ENCODE measurements at places on chromosomes 5 and 9.

GRCh38 chr9:136312436-136312835 lies 8.5 kb upstream of the CCDC187 start:
- peaks cover 50% of the 10 kb centered on the region for H3K27me3 ChIP-seq
- H3K4me3 ChIP-seq, result no peak overlapping the region
- H3K36me3 ChIP-seq, result no peaks in the 10 kb centered on the region
- no peak overlapping the region for H3K27ac ChIP-seq
- H3K4me1 ChIP-seq, result no peaks in the 10 kb centered on the region

DNA sequence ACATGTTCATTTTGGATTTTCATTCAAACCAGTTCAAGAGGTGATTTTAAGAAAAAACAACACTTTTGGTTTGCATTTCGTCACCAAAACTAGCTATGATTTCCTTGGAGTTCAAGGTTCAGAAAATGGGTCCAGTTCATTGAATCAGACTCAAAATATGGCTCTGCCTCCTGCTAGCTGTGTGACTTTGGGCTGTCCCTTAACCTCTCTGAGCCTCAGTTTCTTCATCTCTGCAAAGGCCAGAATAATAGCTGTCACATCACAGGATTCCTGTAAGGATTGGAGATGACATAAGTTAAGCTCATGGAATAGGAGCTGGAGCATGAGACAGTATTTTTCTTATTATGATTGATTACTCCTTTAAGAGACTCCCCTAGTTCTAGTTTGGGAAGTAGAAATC lies 147.8 kb upstream of the SMIM23 start:
- H3K27ac ChIP-seq, result no peak overlapping the region
- H3K36me3 ChIP-seq, result no peaks in the 10 kb centered on the region
- ATAC-seq, result no peak
- no peak overlapping the region for H3K4me3 ChIP-seq
- H3K27me3 ChIP-seq, result peaks cover 33% of the 10 kb centered on the region
- H3K4me1 ChIP-seq, result peaks cover 15% of the 10 kb centered on the region

- no peak overlapping the region for H3K27ac ChIP-seq
- H3K4me1 ChIP-seq, result no peaks in the 10 kb centered on the region
- no peaks in the 10 kb centered on the region for H3K36me3 ChIP-seq
- H3K4me3 ChIP-seq, result no peak overlapping the region
- no peaks in the 10 kb centered on the region for H3K27me3 ChIP-seq
Observed at GRCh38 chr9:85224729-85225128, 517.0 kb downstream of the AGTPBP1 start.

DNA sequence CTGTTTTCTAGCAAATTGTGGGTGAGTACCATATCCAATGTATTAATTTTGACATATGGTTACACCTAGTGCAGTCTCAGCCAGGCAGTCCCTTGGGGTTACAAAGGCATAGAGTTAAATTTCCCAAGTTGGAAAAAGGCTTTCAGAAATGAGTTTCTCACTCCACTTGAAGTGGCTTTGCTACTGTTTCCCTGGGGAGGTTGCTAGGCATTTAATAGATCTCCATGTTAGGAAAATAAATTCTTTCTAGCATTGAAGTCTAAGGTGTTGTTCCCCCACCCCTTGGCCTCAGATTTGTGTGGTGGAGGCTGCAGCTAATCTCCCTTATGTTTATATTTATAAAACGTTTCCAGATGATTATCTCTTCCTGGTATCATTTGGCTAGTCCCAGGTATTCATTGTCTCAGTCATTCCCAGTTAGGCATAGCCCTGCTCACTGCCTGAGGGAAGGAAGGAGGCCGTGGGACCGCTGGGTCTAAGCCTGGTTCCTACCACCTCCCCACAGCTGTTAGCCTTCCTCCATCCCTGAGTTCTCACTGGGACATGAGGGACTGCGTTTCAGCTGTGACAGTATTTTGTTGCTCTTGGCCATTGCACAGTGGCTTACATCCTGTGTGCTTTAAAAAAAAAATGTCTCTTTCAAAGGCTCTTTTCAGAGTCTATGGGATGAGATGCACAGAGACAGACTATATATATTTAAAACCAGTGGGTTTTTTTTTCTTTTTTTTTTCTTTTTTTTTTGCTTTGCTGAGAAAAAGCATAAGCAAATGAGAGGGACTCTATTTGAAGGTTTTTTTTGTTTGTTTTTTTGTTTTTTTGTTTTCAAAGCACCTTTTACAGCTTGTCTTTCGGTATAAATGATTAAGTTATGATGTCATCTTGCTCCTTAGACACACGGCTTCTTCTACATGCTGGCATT lies 121.5 kb downstream of the MAST4 start:
- no peaks in the 10 kb centered on the region for H3K4me1 ChIP-seq
- ATAC-seq, result no peak
- no peaks in the 10 kb centered on the region for H3K36me3 ChIP-seq
- H3K27me3 ChIP-seq, result no peaks in the 10 kb centered on the region

DNA sequence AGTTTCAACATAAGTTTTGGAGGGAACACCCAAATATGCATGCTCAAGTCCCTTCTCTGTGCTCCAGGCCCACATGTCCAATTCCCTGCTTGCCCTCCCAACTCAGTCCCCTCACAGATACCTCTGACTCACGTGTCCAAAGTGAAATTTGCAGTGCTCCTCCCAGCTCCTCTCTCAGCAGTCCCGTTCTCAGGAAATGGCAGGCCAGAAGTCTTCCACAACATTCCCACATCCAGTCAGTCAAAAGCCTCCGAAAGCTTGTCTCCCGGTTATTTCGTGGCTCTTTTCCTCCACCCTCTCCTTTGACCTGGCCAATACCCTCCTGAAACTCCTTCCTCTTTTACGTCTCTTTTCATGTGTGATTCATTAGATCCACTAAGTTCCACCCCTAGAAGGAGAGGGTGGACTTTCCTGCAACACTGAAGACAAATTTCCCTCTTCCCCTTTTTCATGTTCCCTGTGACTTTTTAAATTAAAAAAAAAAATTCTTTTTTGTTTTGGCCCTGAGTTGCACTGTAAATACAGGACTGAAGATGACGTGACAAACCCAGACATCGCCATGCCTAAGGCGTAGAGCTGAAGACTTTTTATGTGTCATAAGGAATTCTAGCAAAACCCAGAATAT lies 12.8 kb upstream of the MGAT1 start:
- H3K27ac ChIP-seq, result no peak overlapping the region
- no peaks in the 10 kb centered on the region for H3K4me1 ChIP-seq
- H3K27me3 ChIP-seq, result peaks cover 4% of the 10 kb centered on the region
- ATAC-seq, result no peak

DNA sequence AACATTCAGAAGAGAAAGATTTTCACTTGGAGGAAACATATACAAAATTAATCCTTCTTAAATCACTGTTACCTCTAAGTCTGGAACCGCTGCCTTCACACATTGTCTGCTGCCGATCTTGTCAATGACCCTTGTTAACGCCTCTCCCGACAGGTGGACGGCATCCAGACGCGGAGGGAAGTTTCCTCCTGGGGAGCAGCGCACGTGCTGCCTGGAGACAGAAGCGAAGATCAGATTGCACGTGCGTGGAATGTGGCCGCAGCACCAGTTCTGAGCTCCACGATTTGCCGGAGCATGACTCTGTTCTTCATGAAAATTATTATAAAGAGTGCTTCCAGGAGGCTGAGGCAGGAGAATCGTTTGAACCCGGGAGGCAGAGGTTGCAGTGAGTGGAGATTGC lies 183.6 kb upstream of the IRX4 start:
- H3K27ac ChIP-seq, result no peak overlapping the region
- no peak for ATAC-seq
- no peaks in the 10 kb centered on the region for H3K4me1 ChIP-seq
- H3K4me3 ChIP-seq, result no peak overlapping the region

DNA sequence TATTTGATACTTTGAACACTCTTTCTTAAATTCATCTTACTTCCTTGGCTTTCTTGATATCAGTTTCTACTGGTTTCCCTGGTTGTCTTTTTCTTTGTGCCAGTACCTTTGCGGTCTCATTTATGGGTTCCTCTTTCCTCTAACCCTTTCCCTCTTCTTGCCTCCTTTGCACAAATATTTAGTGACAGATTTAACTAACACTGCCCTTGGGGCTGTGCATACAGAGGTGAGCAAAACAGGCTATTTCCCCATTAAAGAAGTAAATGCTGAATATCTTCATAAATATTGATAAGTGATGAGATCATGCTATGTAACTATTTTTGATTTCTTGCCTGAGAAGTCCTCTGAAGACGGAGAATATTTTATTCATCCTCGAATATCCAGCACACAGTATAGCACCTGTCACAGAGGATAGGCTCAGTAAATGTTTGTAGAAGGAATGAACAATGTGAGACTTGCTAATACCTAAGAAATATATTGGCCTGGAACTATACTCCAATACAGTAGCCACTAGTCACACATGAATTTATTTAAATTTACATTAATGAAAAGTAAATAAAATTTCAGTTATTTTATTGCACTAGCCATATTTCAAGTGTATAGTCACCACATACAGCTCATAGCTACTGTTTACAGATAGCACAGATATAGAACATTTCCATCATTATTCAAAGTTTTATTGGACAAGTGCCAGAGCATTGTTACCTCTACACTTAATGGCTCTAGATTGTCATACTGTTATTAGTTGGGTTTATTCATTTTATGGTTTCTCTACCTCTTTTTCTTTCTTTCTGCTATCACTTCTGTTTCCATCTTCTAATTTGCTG lies 90.4 kb downstream of the RIC1 start:
- H3K4me1 ChIP-seq, result peaks cover 9% of the 10 kb centered on the region
- peaks cover 49% of the 10 kb centered on the region for H3K36me3 ChIP-seq
- no peak overlapping the region for H3K27ac ChIP-seq
- no peaks in the 10 kb centered on the region for H3K27me3 ChIP-seq
- H3K4me3 ChIP-seq, result no peak overlapping the region

DNA sequence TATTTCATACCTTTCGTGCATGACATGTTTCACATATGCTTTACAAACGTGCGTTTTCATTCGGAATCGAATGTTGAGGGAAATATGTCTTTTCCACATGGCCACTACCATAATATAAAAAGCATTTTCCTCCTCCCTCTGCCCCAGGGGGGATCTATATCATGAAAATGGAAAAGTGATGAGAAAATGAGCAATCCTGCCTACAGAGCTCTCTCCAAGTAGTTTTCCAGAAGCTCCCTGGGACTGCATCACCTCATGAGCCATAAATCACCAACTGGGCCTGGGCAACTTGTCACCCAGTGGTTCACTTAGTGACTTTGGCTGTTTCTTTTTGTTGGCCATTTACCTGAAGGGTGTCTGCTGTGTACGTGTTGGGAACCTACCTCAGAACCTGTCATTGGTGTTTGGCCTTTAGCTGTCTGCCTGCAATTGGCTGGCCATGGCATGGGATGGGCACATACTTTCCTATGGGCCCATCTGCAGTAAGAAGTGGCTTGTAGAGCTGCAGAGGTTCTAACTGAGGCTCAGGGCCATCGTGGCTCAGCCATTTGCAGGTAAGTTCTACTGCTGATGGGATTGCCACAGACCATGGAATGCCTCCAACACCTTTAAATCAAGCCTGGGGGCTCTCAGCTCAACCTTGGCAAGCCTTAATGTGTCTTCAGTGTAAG lies 9.5 kb upstream of the TIFAB start:
- peaks cover 8% of the 10 kb centered on the region for H3K4me1 ChIP-seq
- H3K4me3 ChIP-seq, result no peak overlapping the region
- no peak for ATAC-seq
- H3K27me3 ChIP-seq, result peaks cover 76% of the 10 kb centered on the region

DNA sequence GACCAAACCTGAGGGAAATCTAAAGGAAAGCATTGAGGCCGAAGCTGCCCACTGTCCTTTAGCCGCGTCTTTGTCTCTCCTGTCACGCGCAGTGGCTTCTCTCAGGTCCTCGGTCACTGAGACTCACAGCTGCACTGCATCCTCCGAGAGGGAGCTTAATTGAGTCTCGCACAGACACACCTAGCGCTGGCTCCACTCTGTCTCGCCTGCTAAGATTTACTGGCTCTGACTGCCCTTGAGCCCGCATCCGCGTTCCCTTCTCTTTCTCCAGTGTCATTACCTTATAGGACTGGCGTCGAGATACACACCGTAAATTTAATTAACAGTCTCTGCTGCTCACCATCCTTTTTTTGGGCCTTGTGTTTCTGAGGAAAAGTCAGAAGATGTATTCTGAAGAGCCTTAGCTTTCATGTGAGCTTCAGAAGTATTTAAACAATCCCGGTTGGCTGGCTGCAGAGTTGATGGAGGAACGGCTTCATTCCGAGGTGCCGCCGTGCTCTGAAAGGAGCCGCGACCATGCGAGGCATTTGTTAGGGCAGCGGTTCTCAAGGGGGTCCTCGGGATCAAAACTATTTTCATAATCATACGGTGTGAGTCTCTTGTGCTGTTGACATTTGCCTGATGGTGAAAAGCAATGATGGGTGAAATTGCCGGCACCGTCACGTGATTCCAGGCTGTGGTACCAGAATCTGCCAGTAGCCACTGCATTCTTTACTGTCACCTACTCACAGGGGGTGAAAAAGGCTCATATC lies 58.3 kb downstream of the GPR107 start:
- no peak overlapping the region for H3K4me3 ChIP-seq
- ATAC-seq, result no peak

- H3K27me3 ChIP-seq, result no peaks in the 10 kb centered on the region
- no peak overlapping the region for H3K27ac ChIP-seq
- H3K4me1 ChIP-seq, result peaks cover 10% of the 10 kb centered on the region
- ATAC-seq, result no peak
- no peaks in the 10 kb centered on the region for H3K36me3 ChIP-seq
Observed at GRCh38 chr5:10736354-10736753, 24.7 kb downstream of the DAP start.

DNA sequence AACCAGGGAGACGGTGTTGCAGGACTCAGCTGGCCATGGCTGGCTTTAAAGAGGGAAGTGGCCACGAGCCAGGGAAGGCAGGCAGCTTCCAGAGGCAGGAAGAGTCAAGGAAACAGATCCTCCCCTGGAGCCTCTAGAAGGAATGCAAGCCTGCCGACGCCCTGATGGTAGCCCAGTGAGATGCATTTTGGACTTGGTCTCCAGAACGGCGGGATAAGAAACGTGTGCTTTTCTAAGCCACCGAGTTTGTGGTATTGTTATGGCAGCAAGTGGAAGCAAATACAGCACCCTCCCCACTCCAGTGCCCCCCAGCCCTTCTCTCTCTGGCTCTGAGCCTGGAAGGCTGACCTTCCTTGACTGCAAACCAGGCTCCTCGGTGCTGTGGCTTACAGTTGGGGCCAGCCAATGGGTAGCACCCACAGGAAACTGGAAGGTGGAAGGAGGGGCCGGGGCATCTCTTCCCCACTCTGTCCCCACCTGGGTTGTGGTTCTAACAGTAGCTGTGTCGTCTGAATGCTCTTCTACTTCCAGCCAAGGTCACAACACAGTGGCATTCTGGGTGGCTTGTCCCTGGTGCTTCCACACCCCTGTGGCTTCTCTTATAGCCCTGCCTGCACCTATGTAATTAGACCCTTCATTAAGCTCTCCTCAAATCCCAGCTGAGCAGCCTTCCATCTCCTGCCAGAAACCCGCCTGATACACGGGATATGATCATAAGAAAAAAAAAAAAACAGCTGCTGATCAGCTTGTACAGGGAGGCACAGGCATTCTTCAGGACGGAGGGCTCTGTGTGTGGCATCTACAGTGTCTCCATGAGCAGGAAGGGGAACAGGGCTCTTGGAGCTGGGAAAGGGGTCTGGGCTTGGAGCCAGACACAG lies 29.9 kb upstream of the UNC5A start:
- H3K27me3 ChIP-seq, result peaks cover 78% of the 10 kb centered on the region
- H3K4me1 ChIP-seq, result no peaks in the 10 kb centered on the region
- no peak for ATAC-seq

All from gastroesophageal sphincter (tissue), 4 donors.